CD8-positive, alpha-beta memory T cell (primary cell): ENCODE measurements at places on chromosomes 6 and 20.

DNA sequence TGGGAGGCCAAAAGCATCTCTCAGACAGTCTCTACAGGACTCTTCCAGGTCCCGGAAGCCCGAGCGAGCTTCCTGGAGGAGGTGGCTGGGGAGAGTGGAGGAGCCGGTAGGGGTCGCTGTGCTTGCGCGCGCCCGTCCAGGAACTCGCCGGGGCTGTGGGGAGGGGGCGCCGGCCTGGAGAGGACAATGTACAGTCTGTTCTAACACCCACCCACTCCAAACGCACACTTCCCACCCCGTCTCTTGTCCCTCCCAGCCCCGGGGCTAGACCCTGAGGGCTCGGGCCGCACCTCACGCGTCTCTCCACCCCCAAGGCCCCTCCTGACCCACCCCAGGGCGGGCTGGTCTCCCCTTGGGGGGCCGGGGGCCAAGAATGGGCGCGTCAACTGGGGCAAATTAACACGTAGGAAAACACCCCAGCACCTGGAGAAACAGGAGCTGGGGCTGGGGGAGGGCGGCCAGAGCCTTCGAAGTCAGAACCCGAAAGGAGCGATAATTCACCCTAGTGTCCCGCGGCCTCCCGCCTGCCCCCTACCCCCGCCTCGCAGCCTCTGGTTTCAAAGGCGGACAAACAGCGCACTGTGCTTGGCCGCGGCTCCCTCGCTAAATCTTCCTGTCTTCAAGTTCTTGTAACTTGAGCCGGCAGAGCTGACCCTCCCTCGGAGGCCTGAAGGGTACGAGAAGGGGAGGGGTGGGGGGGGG lies 103.2 kb upstream of the FOXP4 start:
- no peak for DNase-seq

GRCh38 chr6:9484091-9484490 lies 930.8 kb downstream of the TFAP2A start:
- no peak for DNase-seq

DNA sequence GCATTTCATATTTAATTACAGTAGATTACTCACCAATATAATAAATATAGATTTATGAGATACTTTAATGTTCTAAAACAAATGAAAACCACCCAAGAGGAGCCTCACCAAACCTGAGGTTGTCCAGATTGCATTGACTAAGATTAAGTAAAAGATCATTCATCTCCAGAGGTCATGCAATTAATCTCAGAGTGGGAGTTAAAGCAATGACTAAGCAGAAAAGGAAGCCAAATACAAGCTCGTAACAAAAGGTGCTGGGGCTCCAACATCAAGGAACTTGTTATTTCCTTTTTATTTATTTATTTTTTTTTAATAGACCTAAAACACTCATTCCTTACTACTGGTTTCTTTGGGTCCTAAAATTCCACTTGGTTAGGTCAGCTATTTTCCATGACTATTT lies 57.7 kb downstream of the RSPO3 start:
- DNase-seq, result no peak

DNA sequence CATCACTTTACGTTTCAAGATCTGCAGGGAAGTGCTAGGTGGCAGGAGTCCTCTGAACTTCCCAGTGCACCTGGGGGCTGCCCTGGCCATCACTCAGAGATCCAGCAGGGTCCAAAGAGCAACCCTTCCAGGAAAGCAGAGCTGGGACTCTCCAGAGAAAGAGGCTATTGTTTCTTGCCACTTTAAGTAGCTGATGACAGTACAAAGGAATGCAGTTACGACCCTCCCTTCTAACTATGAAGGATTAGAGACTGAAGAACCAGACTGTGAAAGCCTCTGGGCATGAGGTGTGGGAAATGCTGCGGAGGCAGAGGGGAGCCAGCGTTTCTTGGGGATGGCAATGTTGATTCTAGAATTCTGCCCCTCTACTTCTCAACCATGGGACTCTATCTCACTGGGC lies 189.1 kb upstream of the SUPT3H start:
- no peak for DNase-seq

- DNase-seq, result no peak
Measured at GRCh38 chr6:67431076-67431475, 1204.0 kb upstream of the ADGRB3 start.

DNA sequence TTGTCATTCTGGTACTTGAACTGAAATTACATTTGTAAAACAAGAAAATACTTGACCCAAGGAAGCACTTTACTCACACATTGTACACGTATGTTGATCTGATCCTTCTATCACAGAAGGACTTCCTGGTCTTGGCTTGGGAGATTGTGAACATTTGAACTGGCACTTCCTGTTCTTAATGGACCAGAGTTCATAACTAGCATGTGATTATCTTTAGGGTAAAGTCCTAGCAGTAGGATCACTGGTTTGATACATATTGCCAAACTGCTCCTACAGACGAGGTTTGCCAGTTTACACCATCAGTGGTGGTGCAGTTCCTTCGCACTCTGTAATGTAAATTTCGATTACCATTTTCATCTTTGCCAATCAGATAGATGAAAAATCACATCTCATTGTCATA lies 12.7 kb downstream of the HECA start:
- DNase-seq, result no peak

DNA sequence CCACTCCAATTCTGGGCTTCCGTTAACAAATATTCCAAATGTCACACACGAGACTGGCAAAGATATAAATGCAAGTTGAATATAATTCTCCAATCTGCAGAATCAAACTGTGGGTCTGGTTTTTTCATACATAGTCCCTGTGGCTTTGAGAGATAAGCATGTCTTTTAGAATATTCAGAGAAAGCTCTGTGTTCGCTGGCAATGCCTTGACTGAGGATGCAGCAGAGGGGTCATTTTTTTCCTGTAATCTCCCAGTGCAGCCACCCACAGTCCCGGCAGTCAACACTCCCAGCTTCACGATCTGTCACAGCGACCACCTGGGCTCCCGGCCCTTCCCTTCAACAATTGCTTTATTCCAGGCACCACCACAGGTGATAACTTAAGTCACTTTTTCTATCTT lies 30.5 kb downstream of the MUC22 start:
- no peak for DNase-seq

GRCh38 chr20:62543470-62544302 lies 67.9 kb upstream of the GATA5 start:
- DNase-seq, result no peak

- peak; percentile 69 for DNase-seq
Measured at GRCh38 chr20:35619196-35620095, 3.8 kb downstream of the SPAG4 start.

DNA sequence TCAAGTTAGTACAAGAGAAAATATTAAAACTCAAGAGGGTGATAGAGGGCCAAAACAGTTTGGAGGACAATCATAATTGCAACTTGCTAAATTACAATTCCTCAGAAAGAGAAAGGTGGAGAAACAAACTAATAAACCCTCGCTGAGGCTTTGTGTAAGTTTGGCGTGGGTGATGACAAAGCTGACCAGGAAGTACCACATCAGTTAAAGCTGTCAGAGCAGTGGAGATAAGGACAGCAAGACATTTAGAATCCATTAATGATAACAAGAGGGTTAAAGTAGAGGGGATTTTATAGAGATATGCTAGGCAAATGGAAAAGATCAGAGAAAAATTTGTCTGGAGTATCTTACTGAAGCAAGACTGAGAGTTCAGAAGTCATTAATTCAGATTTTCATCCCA lies 334.4 kb downstream of the TFAP2B start:
- no peak for DNase-seq

DNA sequence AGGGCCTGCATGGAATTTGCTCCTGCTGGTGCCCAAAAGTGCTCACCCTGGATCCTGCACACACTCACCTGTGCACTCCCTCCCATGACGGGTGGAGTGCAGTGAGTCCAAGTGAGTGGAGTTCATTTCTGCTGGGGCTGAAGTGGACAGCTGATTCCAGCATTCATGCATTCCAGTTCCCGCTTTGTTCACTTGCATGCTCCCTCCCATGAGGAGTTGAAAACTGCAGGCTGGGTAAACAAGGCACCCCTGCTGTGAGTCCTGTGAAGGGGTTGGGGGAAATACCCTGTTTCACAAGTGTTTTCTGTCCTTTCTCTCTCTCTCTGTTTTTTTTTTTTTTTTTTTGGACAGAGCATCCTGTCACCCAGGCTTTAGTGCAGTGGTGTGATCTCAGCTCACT lies 454.1 kb upstream of the NOX3 start:
- no peak for DNase-seq

DNA sequence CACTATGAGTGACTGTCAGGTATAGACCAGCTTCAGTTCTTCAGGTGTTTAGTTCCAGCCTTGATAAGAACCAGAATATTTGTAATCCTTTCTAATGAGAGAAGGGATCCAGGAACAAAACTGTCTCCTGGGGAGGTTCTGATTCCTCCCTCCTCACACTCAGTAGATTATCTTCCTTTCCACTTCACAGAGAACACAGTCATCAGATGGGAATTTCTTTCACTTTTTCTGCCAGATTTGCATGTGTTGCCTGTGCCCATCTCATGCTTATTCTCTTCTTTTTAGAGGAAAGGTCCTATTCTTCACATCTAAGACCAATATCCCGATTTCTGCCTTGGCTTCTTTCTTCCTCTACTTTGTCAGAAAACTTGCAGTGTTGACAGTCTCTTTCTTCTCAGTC lies 50.8 kb downstream of the CD109 start:
- no peak for DNase-seq

- no peak for DNase-seq
Measured at GRCh38 chr20:8153281-8153908, 21.3 kb downstream of the PLCB1 start.

DNA sequence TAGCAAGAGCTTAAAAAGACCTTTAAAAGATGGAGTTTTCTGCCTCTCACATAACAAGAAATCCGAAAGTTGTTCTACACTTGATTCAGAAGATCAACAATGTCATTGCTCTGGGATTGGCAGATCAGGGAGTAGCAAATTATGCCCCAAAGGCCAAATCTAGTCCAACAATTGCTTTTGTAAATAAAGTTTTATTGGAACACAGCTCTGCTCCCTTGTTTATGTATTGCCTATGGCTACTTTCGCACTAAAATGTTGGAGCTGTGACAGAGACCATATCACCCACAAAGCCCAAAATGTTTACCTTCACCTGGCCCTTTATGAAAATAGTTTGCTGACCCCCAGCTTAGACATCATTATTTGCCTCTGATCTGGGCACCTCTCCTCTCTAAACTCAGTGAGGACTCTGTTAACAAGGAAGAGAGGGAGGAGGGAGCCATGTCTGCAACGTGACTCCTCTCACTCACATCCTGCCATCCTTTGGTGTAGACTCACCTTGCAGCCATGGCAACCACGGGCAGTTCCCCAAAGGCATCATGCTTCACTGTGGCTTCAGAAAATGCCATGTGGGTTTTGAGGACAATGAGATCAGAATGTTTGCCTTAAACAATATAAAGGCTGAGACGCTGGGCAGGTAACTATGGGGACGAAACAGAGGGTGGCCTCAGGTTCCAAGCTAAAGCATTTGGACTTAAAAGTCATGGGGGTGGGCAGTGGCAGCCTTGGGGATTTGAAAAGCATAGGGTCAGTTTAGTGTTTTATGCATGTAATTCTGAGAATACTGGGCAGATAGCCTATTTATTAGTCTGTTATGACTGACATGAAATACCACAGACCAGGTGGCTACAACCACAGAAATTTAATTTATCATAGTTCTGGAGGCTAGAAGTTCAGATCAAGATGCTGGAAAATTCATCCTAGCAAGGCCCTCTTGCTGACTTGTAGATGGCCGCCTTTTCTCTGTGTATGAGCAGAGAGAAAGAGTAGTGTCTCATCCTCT lies 149.7 kb upstream of the TNFAIP3 start:
- peak; percentile 88 for DNase-seq

DNA sequence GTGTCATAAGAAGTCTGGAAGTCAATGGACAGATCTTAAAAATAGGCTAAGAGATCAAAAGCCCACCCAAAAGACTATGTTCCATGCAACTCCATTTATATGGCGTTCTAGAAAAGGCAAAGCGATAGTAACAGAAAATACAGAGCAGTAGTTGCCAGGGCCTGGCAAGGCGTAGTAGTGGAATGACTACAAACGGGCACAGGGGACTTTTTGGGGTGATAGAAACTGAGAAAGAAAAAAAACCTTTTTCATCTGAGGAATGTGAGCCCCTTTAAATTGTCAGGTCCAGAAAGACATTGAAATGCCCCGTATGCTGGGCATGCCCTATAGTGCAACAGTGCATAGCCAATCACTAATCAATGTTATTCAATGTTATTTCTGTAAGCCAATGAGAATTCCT lies 47.2 kb upstream of the FAM50B start:
- DNase-seq, result no peak

DNA sequence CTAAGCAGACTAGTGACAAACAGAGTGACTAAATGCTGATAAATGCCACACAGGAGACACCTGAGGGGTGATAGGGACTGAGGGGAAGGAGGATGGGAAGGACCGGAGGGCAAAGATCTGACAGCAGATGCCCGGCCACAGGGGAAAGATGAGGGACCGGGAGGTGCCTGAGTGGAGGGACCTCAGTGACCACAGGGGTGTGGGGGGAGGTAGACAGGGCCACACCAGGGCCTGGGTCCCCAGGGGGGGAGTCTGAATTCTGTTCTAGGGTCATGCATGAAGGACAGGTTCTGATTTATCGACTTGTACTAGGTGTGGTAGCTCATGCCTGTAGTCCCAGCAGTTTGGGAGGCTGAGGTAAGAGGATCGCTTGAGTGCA lies 6.9 kb downstream of the BCAS4 start:
- no peak for DNase-seq

DNA sequence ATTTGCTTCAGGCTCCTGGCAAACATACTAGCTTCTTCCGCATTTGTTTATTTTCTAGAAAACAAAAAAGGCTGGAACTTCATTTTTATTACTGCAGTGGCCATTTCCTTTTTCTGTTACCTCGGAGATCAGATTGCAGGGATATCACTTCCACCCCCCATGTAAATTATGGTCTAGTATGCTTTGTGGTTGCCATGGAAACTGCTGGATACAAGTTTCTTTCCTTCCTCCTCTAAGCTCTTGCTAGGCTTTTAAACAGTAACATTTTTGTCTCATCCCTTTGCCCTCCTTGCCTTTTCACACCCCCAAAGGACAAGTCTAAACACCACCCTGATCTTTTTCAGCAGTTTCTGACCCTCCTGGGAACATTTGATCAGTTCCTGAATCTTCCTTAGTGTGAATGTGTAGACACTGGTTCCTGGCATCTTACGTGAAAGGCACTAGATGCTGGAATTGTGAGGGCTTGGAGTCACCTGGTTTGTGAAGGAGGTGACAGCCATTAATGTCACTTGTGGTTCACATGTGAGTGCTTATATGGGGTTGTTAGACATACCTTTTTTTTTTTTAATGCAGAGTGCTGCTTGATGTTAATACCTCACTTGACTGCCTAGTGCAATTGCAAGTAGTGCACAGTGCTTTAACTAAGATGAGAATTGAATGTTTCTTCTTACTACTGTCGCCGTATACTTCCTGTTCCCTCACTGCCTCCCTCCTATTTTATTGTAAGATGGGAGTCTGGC lies 181.6 kb downstream of the JARID2 start:
- no peak for DNase-seq

DNA sequence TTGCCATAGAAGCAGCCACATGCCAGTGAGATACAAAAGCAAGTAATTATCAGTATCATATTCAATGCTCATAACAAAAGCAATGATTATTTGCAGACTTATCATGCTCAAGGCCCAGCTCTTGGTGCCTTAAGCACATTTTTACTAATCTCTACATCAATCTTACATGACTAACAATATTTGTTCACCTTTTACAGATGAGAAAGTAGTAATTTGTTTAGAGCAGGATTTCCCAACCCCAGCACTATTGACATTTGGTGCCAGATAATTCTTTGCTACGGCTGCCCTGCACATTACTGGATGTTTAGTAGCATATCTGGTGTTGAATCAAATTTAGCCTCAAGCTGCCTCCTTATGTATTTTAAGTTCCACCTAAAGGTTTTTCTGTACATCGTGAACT lies 19.0 kb upstream of the DOK5 start:
- DNase-seq, result no peak

GRCh38 chr6:109767961-109768360 lies 76.9 kb downstream of the FIG4 start:
- no peak for DNase-seq
